ENCODE measurements at places on chromosomes 12 and 14.

DNA sequence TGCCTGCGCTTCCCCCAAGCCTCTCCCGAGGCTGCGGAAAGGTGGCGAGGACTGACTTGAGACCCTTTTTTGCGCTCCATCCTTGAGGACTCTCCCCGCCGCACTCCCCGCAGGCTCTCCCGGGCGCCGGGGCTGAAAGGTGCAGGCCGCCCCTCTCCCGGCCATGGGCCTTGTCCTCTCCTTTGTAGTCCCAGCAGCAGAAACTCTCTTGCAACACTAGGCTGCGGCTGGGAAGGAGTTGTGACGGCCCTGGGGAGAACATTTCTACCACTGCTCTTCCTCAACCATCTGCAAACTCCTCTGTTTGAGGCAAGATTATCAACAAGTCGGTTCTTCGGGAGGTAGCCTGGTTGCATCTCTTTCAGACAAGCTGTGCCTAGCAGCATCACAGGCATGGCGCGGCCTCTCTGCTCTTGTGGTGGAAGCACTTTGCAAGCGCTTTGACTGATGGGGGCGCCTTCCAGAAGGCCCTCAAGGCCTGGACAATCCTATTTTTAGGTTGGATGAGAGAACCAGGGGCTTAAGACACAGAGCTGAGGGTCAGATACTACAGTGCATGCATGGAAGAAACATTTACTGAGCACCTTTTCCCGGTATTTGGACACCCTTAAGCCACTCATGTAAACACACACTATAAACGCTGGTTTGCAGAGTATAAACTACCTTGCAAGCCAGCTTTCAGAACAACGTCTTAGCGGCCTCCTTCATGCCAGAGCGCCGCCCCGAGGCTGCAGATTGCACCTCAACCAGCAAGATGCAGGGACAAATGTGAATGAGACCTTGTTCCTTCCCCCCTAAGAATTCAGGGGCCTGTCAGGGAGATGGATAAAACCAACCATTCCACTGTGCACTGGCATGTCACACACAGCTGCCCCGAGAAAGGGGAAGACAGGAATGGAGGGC is 1.2 kb upstream of the PRIMA1 start:
- DNase-seq: no peak

GRCh38 chr14:101030586-101030985 is 127.1 kb upstream of the RTL1 start:
- DNase-seq: no peak

DNA sequence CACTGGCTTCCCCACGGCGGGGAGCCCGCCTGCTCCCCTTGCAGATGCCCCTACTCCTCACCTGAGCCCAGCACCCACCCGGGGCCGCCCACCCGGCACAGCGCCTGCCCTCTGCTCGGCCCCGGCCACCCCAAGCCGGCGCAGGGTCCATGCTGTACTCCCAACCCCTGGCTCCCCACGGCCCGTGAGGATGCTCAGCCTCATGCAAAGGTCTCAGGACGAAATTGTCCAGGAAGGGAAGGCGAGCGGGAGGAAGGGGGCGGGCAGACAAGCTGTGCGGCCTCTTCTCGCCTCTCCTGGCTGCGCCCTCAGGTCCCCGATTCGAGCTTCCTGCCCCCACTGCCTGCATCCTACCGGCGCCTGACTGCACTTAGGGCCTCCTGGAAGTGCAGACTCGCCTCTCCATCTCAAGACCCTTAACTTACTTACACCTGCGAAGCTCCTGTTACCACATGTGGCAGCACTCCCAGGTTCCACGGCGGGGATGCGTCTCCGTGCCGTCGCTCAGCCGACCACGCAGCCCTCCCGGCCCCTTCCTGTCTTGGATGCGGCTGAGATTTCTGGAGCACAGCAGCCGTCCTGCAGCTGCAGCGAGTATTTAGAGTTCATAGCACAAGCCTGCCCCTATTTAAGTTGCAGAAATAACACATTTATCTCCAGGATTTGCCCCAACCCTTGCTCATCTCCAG is 18.0 kb downstream of the LRCOL1 start:
- no peak for DNase-seq

GRCh38 chr14:83425706-83426105 is 1892.1 kb upstream of the SEL1L start:
- no peak for DNase-seq

DNA sequence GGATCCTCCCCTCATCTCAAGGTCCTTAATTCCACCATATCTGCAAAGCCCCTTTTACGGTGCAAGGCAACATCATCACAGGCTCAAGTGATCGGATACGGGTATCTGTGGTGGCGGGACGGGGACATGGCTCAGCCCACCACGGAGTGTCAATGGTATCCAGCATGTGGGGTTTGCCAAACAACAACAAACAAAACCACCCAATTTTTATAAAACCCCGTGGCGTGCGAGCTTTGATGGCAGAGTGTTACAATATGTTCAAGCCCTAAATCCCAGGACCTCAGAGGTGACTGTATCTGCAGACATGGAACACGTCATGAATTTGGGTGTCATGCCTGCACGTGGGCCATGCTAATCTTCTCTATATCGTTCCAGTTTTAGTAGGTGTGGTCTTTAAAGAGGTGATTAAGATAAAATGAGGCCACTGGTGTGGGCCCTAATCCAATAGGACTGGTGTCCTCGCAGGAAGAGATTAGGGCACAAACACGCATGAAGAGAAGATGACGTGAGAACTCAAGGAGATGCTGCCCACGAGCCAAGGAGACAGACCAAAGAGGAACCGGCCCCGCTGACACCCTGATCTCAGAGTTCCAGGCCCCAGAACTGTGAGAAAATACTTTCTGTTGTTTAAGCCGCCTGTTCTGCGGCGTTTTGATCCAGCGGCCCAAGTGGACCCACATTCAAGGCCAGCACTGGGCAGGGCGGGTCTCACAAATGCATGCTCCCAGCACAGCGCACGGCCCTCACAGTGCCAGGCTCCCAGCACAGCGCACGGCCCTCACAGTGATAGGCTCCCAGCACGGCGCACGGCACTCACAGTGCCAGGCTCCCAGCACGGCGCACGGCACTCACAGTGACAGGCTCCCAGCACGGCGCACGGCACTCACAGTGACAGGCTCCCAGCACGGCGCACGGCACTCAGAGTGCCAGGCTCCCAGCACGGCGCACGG is 6.7 kb upstream of the GOLGA3 start:
- no peak for DNase-seq

- DNase-seq: no peak
Measured at GRCh38 chr12:28040246-28040645, 67.7 kb upstream of the PTHLH start.

DNA sequence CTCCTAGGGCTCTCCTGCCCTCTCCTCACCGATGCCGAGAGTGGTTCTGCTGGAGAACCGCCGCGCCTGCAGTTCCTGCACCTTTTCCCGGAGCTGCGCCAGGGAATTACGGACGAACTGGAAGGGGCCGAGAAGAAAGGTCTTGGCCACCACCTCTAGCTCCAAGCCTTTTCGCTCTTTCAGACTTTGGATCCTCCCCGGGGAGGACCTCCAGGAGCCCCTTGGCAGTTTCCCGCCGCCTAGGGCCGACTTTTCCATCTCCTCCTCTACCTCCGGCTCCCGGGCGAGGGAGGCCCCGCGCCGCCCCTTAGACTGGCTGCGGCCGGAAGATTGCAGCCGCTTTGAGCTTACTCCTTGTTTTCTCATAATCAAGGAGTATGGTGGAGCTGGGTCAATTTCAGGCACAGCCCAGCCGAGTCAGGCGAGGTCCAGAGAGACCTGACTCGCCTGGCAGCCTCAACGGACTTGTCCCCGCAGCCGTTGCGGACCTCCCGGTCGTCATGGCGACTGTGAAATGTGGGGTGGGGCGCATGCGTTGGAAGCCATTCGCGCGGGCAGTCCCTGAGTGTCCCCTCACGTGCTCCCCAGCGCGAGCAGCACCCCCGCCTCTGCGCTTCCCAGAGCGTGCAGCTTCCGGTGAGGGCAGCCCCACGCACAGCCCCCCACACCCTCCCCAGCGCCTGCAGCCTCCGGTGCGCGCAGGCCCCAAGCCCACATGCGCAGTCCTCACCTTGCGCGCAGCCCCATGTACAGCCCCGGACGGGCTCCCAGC is at the start of gene DPY19L2:
Gene DPY19L2, minus strand, starts transcription at position 466 of the 772 bp plus-strand sequence. Its CDS starts 100 bp downstream, at position 366.
- peak; percentile 45 for DNase-seq

GRCh38 chr14:35234012-35234805 is 58.0 kb upstream of the PSMA6 start:
- peak; percentile 57 for DNase-seq

DNA sequence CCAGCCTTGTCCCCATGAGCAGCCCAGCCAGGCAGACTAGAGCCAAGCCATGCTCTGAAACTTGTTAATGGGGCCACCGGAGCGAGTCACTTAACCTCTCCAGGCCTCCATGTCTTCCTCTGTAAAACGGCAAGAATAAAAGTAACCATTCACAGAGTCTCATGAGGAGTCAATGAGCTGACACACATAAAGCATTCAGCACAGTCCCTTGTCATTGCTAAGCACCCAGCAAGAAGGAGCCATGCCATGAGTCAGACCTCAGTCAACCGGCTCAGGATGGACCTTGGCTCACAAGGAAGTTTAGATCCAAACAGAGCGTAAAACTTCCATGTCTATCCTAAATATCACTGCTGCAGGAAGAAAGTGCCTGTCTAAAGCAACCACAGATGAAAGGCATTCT is 10.6 kb downstream of the FICD start:
- no peak for DNase-seq

DNA sequence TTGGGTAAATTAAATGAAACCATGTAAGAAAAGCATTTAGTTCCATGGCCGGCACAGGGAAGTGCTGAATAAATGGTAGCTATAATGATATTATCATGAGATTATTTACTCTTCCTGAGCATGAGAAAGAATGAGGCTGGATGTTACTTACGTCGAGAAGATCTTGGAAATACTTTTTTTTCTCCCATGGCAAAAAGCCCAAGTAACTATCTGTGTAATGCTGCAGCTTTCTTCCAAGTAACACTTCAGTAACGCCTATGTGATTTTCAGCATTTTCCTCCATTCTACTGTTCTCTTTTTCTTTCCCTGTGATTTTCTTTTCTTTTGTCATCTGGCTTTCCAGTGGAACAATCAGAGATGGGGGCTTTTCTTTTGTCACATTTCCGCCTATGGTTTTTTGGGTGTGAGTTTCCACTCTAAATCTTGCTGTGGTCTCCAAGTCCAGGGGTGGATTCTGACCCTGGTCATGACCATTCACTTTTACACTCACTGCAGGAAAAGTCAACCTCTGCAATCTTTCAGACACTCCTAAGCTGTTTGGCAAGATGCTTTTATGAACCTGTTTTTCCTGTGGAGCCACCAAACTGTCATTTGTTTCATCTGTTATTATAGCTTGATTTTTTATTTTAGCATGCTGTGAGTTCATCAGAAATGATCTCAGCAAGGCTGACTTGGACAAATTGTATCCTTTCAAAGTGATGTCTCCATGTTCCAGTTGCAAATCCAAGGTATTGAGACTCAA is 25.0 kb upstream of the SYCP3 start:
- DNase-seq: no peak

- no peak for DNase-seq
Measured at GRCh38 chr12:117018685-117019084, 80.5 kb downstream of the TESC start.

- no peak for DNase-seq
Measured at GRCh38 chr14:64123241-64123822, 170.8 kb downstream of the ESR2 start.

DNA sequence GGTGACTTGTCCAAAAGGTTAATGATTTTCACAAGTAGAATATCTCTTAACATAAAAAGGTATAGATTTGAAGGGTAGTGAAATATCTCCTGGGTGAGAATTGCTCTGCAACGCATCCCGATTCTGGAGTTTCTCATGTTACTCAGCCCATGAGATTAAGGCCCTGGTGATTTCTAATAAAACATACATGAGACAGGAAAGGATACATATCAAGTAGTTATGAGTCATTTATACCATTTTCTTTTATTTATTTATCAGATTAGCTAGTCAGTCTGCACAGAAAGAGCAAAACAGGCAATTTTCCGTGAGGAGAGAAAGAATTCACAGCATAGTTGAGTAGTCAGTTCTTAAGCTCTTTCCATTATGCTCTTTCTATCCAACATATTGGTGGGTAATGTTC is 535.6 kb upstream of the ATP2B1 start:
- no peak for DNase-seq

- DNase-seq: no peak
Measured at GRCh38 chr12:101902641-101903040, 25.3 kb downstream of the DRAM1 start.

DNA sequence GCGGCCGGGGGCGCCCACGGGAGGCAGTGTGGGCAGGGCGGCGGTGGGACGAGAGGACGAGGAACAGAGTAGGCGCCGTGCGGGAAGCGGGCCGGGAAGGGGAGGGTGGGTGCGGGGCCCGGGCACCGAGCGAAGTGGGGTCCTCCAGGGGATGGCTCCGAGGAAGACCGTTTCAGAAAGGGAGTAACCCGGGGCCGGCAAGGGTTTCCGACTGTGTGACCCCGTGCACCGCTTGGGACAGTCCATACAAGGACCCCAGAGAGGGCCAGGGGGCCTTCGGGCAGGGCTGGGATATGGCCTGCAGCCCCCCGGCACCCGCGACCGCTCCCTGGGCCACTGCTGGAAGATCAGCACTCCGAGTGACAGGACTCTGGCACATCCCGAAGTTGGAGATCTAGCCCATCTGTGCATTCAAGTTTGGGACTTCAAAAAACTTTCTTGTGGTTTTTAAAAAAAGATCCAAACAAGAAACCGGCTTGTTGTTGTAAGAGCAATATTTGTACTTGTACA is 448 bp downstream of the TSPAN9 start:
- DNase-seq: no peak

- no peak for DNase-seq
Measured at GRCh38 chr14:20332431-20332787, 670 bp downstream of the CCNB1IP1 start.

- DNase-seq: no peak
Measured at GRCh38 chr12:129719416-129719815, 184.4 kb downstream of the TMEM132D start.

DNA sequence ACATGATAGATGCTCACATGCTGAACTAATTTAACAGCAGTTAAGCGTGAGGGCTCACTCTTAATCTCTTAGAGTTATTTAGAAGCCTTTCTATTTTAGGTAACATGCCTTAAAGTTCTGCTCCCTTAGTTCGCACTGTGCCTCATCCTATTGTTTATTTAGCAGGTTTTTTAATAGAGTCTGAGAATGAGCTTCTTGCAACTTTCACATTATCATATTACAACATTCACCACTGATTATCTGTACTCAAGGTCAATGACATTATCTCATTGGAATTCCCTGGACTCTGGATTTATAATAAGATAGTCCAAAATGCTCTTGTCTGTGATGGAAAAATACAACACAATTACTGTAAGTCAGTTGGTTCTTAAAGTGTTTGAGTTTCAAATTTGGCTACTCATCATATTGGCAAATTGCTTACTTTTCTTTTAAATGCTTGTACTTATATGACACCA is 183.6 kb upstream of the SLC38A2 start:
- peak; percentile 91 for DNase-seq

- DNase-seq: no peak
Measured at GRCh38 chr14:35435177-35435576, 30.6 kb upstream of the NFKBIA start.

DNA sequence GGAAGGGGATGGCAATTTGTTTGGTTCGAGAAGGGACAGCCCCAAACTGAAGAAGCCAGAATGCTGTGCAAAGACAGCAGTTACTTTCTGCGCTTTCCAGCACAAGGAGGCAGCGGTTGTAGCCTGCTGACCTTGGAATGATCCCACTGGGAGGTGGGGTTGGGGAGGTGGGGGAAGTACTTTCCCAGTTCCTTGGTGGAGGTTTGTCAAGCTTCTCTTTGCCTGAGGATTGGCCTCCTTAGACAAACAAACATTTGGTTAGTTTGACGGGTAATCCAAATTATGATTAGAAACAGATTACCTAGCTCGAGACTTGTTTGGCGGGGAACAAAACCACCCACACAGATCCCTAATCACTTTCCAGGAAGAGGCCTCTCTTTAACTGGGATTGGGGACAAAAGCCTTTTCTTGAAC is 79.1 kb upstream of the EGLN3 start:
- DNase-seq: peak; percentile 79

Data from fibroblast of the conjunctiva (primary cell).